Activated naive CD4-positive, alpha-beta T cell treated with Interleukin-2 at 50 U/mL for 16 hours (primary cell): ENCODE measurements at places on chromosomes 12 and 14.
A peak's percentile ranks its signal among the peaks of the same experiment; 100 is the strongest.

DNA sequence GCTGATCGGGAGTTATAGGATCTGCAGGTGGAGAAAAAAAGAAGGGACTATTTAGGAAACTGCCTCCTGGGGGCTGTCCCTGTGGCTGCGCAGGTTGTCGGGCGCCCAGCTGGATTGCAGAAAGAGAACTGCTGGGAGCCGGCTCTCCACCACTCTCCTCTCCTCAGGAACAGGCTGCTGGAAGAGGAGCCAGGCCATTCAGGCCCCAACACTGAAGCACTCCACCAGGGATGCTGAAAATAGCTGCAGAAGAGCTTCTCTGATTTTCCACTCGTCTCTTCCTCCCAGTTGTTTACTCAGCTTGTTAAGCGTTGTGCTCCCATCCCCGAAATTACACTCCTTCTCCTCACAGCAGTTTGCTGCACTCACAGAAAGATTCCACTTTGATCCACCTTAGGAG is 347.3 kb downstream of the GLT1D1 start:
- no peak for DNase-seq

DNA sequence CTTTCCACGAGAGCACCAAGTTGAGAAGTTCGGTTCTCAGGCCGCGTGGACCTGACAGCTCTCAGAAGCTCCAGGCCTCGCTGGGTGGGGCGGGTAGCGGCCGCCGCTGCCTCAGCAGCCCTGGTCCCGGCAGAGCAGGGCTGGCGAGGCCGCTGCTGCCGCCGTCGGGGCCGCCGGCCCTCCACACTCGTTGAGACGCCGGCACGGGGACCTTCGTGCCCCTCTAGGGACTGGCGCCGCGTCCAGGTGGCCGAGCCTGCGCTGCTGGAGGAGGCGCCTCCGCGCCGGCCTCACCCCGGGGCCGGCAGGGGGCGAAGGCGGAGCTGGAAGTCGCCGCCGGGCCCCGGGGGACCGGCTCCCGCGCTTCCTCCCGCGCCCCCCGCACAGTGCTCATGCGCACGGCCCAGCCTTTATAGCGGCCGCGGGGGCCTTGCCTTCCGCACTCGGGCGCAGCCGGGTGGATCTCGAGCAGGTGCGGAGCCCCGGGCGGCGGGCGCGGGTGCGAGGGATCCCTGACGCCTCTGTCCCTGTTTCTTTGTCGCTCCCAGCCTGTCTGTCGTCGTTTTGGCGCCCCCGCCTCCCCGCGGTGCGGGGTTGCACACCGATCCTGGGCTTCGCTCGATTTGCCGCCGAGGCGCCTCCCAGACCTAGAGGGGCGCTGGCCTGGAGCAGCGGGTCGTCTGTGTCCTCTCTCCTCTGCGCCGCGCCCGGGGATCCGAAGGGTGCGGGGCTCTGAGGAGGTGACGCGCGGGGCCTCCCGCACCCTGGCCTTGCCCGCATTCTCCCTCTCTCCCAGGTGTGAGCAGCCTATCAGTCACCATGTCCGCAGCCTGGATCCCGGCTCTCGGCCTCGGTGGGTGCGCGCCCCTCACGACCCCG is at the start of gene COCH:
COCH (plus strand) TSS at position 440 of the 879 bp plus-strand sequence; CDS start at position 820, 380 bp downstream.
- peak; percentile 20 for DNase-seq

- no peak for DNase-seq
Measured at GRCh38 chr12:46221255-46222128, 47.4 kb downstream of the SLC38A1 start.

DNA sequence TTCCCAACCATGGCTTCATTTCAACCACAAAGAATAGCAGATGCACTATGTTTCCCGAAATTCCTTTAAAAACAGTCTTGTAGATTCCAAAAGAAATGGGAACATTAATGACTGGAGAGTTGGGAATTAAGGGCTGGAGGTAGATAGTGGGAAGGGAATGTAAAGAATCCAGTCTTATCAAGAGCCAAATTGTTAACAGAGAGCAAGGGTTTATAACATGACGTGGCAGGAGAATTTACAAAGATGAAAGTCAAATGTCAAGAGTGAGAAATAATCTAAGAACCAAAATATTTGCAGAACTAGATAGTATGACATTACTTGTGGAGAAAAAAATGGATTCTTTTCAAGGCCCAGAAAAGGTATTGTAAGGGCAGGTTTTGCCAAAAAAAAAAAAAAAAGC is 200.9 kb downstream of the GRIN2B start:
- no peak for DNase-seq

DNA sequence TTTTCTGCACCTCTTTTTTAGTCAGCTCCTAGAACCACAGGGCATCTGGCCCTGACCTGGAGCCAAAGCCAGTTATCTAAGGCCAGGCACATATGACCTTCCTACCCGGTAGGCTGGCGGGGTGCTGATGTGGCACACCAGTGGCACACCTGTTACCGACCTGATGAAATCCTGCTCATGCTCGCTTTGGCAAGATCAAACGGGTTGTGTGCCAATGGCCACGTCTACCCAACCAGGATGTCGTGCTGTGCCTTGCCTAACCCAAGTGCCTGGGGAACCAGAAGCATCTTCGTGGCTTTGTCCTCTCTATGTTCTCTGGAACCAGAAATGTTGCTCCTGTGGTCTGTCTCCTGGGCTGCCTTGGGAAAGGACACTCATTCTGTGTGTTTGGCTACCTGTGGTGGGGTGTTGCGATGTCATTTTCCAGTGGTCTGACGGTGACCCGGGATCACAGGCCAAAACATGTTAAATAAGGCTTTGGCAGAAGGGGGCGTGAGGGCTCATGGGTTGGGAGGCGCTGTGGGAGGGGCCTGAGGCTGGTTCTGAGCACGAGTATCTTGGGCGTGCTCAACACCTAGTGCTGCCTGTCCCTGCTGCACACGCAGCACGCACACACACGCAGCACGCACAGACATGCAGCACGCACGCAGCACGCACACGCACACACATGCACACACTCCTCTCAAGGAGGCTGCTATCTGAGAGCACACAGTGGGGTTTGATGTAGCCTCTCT is 27.9 kb downstream of the CCNK start:
- DNase-seq, result no peak

- no peak for DNase-seq
Measured at GRCh38 chr14:59208954-59209353, 20.5 kb downstream of the DAAM1 start.

DNA sequence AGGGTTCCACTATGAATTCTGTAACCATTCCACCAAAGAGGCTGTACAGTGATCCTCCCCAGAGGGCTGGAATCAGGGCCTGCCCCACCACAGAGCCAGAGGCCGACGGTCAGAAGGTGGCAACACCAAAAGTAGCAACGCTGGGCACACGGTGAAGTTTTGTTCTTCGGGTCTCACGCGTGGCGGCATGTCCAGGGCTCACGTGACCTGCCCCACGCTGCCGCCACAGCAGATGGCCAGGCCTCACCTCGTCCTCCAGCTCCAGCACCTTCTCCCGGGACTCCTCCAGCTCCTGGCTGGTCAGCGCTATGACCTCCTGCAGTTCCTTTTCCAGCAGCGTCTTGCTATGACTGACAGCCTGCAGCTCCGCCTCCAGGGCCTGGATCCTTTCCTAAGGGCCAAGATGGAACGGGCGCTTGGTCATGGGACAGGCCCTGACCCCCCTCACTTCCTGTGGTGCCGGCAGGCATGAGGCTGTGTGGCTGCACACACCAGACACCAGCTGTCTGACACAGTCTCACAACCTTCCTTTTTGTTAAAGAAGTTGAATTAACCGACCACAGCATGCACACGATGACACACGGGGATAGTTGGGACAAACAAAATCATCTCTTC is 22.4 kb upstream of the ANKLE2 start:
- DNase-seq, result no peak
